ENCODE measurements at places on chromosomes 4 and X.

- DNase-seq, result no peak
Measured at GRCh38 chr4:124132161-124132560, 580.4 kb downstream of the ANKRD50 start.

GRCh38 chrX:55801811-55802210, 84.3 kb downstream of the RRAGB start:
- DNase-seq, result no peak

DNA sequence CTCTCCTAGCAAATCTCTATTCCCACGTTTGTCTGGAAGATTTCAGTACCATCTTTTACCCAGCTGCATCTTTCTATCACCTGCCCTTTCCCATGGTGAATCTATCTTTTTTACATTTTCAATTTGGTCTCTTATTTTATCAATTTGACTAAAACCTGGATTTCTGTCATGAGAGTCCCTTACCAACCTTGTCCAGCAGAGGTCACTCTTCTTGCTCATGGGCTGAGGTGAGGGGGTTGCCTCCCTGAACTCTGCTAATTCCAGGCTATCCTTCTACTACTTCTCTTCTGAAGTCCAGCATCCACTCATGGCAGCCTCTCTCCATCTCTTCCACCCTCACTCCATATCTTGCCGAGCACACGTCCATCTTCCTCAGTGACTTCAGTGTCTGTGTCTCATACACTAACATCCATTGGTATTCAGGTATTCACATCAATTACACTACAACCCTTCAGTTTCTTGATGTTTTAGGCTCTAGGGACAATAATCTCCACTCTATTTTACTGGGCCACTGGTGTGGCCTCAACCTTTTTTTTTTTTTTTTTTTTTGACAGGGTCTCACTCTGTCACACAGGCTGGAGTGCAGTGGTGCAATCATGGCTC, 17.8 kb upstream of the ZNF827 start:
- DNase-seq, result no peak

DNA sequence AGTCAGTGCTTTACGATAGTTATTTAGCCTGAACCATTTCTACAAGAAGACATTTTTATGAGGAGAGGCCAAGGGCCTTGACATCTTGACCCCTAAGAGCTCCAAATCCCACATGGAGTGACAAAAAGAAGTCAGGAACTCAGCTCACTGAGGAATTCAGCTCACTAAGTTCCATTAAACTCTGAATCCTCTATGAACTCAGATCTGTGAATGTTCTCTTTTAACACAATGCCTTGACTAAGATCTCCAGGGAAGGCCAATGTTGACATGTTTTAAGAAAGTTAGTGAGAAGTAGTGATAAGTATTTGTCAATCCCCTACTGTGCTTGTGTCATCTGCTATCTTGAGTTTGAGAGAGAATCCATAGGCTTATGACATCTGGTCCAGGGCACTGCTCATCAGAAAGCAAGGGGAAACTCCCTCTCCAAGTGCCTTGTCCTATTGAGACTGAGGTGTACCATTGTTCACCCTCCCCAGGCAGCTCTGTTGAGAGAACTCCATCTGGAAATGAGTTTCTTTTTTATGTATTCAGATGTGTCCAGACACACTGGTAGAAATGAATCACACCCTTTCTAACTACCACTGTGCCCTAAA, 68.7 kb upstream of the PCDH19 start:
- DNase-seq, result no peak

DNA sequence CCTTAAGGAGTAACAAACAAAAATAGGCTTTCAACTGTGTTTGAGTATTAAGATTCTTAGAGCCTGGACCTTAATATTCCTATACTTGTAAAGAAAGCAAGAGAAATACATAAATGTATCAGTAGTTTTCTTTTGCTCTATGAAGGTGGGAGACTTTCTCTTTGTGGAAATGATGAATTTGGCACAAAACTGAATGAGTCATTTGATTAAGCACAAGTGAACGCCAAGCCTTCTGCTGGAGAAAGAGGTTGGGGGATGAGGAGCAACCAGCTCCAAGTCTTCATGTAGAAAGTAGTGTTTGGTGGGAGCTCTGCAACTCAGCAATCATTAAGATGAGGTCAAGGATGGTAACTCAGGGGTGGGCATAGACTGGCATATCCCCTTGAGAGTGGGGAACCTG, 49.6 kb downstream of the MEPE start:
- DNase-seq, result no peak

DNA sequence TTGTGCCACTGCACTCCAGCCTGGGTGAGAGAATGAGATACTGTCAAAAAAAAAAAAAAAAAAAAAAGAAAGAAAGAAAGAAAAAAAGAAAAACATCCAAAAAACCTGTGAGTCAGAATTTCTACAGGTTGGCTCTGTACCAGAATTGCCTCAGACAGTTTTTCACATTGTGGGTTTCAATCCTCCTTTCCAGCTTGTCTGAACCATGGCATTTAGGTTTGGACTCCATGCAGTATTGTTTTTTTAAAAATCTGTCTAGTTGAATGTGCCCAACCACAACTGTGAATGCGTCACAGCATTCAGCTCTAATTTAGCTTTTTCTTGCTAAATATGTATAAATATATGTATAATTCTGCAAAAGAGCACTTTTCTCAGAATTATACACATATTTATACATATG, 31.4 kb upstream of the ARSH start:
- DNase-seq, result no peak

DNA sequence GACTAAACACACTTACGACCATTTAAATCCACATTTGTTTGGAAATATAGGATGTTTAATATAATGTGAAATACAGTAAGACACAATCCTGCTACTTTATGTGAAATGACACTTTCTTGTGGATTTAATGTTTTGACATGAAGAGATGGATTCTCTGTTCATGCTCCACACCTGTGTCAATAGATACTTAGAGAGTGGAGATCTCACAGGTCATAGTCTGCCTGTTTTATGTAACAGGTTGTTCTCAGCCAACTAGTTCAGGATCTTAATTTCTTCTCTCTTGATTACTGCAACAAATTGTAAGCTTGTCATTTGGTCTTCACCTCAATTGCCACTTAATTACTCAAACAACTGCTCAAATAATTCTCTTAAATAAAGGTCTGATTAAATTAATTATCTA, 1621.2 kb downstream of the PCDH7 start:
- DNase-seq, result no peak

DNA sequence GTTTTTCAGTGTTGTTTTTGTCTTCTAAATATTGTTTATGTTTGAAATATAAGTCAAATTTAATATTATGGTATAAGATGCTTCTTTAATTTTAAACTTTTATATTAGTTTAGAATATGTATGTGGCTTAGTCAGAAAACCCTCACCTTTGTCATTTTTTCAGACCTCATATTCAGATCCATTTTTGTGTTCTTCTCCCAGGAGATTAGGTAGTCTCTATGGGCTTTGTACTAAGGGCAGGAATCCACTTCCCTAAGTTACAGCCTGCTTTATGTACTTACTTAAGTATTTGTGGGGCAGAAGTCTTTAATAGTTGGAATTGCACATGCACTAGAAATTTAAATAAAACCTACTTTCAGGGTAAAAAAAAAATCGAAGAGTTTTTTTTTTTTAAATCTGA, 63.5 kb upstream of the TENM3 start:
- no peak for DNase-seq

DNA sequence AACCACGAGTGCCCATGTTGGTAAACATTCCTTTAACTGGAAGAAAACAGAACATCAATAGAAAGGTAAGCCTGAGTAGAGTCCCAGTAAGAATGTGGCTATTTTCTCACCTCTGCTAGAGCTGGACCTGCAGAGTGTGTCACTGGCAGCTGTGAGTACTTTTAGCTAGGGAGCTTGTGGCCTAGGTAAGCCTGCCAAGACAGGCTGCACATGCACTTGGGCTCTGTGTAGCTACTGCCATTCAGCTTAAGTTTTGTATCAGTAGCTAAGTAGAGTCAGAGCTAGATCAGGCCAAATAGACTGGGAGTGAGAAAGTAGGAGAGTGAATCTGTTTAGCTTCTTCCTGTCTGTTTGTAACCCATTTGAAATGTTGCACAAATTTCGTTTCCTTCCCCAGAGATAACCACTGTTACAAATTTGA, 35.3 kb downstream of the RBPJ start:
- DNase-seq, result no peak

- no peak for DNase-seq
Measured at GRCh38 chr4:164531336-164531735, 222.6 kb upstream of the SMIM31 start.

- no peak for DNase-seq
Measured at GRCh38 chr4:56618734-56619133, 62.4 kb downstream of the HOPX start.

DNA sequence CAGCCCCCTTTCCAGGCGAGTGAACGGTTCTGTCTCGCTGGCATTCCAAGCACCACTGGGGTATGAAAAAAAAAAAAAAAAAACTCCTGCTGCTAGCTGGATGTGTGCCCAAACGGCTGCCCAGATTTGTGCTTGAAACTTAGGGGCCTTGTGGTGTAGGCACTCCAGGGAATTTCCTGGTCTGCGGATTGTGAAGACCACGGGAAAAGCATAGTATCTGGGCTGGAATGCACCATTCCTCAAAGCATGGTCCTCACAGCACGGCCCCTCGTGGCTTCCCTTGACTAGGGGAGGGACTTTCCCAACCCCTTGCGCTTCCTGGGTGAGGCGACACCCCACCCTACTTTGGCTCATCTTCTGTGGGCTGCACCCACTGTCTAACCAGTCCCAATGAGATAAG, 516.8 kb upstream of the FAM241A start:
- no peak for DNase-seq

DNA sequence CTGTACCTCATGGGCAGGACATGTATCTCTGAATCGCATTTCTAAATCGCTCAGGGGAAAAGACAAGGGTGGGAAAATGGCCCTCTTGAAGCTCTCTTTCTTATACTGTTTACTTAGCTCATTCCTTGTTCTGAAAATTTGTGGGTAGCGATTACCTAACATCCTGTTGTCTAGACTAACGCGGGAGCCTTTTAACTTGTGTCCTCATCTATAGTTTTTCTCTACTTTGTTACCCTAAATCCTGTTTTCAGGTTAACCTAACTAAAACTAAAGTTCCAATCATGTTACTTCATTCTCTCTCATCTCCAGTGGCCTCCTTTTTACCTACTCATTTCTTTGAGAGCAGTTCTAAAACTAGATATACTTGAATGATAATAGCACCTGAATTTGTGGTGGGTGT, 45.0 kb downstream of the SNX25 start:
- no peak for DNase-seq

Measured in AG09309 (cell line).